Osteoblast (primary cell): ENCODE measurements at places on chromosomes 3 and 15. TPM values are rescaled to one million over a fixed set of nuclear protein-coding genes. Genes with fewer than 3 reads are reported as not detected.

ILDR1 gene
- total RNA-seq = not detected in 2 replicates

LYSMD4 gene
- total RNA-seq = 8.7 and 11.2 TPM in 2 replicates

GMNC gene
- under 0.01 and 0.72 TPM in 2 replicates for total RNA-seq

AMT gene
- total RNA-seq = 1.1 and 1.2 TPM in 2 replicates

GABRA5 gene
- not detected in 2 replicates for total RNA-seq

NAALADL2 gene
- 22.1 and 23.5 TPM in 2 replicates for total RNA-seq

IMPG2 gene
- total RNA-seq = 0.29 and 0.36 TPM in 2 replicates

CPEB1 gene
- total RNA-seq = 29.2 and 36.6 TPM in 2 replicates

ATRIP gene
- 5.0 and 5.1 TPM in 2 replicates for total RNA-seq

SLC22A14 gene
- total RNA-seq = 0.29 and 0.36 TPM in 2 replicates

SEMA5B gene
- not detected in 2 replicates for total RNA-seq

PARP3 gene
- total RNA-seq = 39.2 and 46.0 TPM in 2 replicates

LRRIQ4 gene
- total RNA-seq = under 0.01 and 0.29 TPM in 2 replicates

SAMD7 gene
- not detected in 2 replicates for total RNA-seq

FBLN2 gene
- total RNA-seq = 46.0 and 54.6 TPM in 2 replicates

CASR gene
- total RNA-seq = not detected in 2 replicates

ACSBG1 gene
- under 0.01 TPM in 2 replicates for total RNA-seq

NR1I2 gene
- total RNA-seq = 0.36 TPM in 1 of 2 replicates, not detected in the other

CACNA2D2 gene
- total RNA-seq = not detected in 2 replicates

FBXO40 gene
- not detected in 2 replicates for total RNA-seq

CYP8B1 gene
- total RNA-seq = not detected in 2 replicates

GCNT3 gene
- 0.72 and 1.2 TPM in 2 replicates for total RNA-seq

PAK6 gene
- total RNA-seq = not detected in 2 replicates

CCR9 gene
- not detected in 2 replicates for total RNA-seq

AADACL2 gene
- total RNA-seq = not detected in 2 replicates

STOML1 gene
- 14.1 and 15.0 TPM in 2 replicates for total RNA-seq

FANCD2OS gene
- total RNA-seq = not detected in 2 replicates

ALPK3 gene
- total RNA-seq = 0.36 and 0.59 TPM in 2 replicates

ZNF148 gene
- total RNA-seq = 35.9 and 38.4 TPM in 2 replicates

DNAH12 gene
- total RNA-seq = under 0.01 TPM in 2 replicates

NUDT16 gene
- 10.0 and 10.1 TPM in 2 replicates for total RNA-seq

CYP1A2 gene
- total RNA-seq = not detected in 2 replicates

USP50 gene
- 1.1 and 1.8 TPM in 2 replicates for total RNA-seq

INSYN1 gene
- total RNA-seq = 3.8 and 4.7 TPM in 2 replicates

WDR82 gene
- 54.2 and 58.3 TPM in 2 replicates for total RNA-seq

ZPLD1 gene
- total RNA-seq = under 0.01 TPM in 1 of 2 replicates, not detected in the other

SAXO2 gene
- total RNA-seq = 1.1 and 6.2 TPM in 2 replicates

CSPG4 gene
- total RNA-seq = 11.5 and 20.3 TPM in 2 replicates

RARB gene
- 4.1 and 7.6 TPM in 2 replicates for total RNA-seq

KIF15 gene
- total RNA-seq = 1.5 and 1.8 TPM in 2 replicates

HAPLN3 gene
- 14.7 and 18.8 TPM in 2 replicates for total RNA-seq

MAGEL2 gene
- not detected in 2 replicates for total RNA-seq

GOLGA8N gene
- 4.7 and 5.0 TPM in 2 replicates for total RNA-seq

GRAMD1C gene
- total RNA-seq = 1.2 and 2.2 TPM in 2 replicates

UBAP1L gene
- 2.9 and 3.3 TPM in 2 replicates for total RNA-seq

ZNF620 gene
- 0.88 and 1.1 TPM in 2 replicates for total RNA-seq

ROPN1 gene
- total RNA-seq = not detected in 2 replicates

DPPA2 gene
- total RNA-seq = not detected in 2 replicates

RBPMS2 gene
- total RNA-seq = 0.29 TPM in 1 of 2 replicates, not detected in the other

SENP7 gene
- 11.2 and 11.8 TPM in 2 replicates for total RNA-seq

PRR20G gene
- total RNA-seq = not detected in 2 replicates

ECE2 gene
- total RNA-seq = not detected in 2 replicates

PEX5L gene
- 0.59 and 1.4 TPM in 2 replicates for total RNA-seq
